ENCODE measurements at places on chromosomes 6 and 20.

DNA sequence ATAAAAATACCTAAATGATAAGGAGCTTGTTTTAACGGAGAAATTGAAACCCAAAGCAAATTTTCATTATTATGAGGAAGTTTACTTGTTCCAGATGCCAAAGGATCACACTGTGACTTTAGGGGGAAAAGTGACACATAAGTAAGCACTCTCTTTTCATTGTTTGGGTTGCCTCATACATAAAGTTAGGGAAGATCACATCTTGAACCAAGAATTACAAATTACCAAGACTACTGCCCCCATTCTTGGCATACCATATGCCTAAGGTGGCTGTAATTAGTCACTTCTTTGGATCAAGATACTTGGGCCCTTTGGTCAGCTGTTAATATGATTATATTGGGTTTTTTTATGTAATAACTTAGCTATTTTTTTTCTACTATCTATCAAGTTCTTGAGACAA is 269.0 kb downstream of the COL12A1 start:
- DNase-seq, result peak; percentile 78

- no peak for DNase-seq
Observed at GRCh38 chr20:59817406-59817805, 116.0 kb downstream of the SYCP2 start.

- no peak for DNase-seq
Observed at GRCh38 chr6:56709650-56710049, 67.0 kb upstream of the DST start.

DNA sequence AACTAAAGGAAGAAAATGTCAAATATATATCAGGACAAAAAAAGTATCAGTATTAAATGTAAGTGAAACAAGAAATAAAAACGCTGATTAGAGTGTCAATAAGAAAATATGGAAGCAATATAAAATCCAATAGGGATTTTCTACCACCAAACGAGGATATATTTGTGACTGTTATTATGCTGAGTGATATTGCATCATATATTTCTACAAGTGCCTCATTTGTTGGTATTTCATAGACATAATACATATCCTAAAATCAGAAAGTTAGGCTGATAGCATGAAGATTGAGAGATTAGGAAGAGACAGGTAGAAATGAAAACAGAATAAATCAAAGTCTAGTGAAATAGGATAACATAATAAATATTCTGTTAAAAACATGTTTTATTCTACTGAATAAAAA is 429.2 kb upstream of the IRAK1BP1 start:
- DNase-seq, result no peak

GRCh38 chr6:119479860-119480655 is 130.5 kb upstream of the MAN1A1 start:
- DNase-seq, result no peak

DNA sequence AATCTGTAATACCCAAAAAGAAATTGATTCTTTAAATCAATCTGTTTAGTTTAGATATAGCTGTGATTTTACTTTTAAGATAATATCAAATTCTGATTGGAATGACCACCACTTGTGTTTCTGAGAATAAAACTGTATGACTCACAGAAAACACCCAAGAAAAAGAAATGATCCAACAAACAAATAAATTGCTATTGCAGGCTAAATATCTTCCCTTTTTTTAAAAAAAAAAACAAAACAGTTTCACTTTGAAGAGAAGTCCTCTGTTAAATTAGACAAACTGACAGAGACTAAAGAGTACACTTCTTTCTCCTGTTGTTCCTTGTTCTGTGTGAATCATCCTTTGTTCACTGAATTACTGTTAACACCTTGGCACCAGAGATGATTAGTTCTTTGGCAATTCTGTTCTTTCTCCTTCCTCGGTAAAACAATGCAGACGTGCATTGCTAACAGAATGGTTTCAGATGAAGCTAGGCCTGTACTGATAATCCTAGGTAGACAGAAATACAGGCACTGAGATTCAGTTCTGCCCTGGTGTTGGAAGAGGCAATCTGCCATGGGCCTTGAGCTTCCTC is 895.2 kb upstream of the CITED2 start:
- DNase-seq, result peak; percentile 36

GRCh38 chr6:31898383-31899011 is 999 bp upstream of the EHMT2 start:
- peak; percentile 78 for DNase-seq

- DNase-seq, result no peak
Observed at GRCh38 chr6:168601546-168601945, 160.6 kb downstream of the SMOC2 start.

- peak; percentile 53 for DNase-seq
Observed at GRCh38 chr6:29651413-29652197, 5.3 kb upstream of the MOG start.

DNA sequence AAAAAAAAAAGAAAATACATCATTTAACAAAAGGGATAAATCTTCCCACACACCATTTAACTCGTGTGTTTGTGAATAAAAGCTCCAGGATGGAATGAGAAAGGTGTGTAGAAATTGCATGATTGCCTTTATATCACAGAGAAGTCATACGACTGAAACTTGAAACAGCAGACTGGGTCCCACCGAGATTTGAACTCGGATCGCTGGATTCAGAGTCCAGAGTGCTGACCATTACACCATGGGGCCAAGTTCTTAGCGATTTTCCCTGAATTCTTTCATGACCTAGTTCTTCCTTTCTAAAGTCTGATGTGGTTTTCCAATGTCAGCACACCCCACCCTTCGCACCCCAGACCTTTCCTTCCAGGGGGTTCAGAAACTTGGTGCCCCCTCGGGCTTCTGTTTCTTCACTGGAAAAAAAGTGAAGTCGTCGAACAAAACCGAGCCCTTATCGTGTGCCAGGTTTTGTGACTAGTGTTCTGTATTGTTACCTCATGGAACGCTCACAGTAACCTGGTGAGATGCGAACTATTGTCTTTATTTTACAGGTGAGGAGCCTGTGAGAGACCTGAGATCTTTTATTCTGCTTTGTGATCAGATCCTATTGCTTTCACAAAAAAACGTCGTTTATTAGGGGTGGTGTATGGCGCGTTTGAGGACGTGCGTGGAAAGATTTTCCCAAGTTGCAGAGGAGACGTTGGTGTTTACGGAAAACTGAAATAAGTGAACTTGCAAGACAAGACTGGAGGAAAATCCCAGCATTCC is 120.8 kb downstream of the OR2B2 start:
- peak; percentile 82 for DNase-seq

- DNase-seq, result no peak
Observed at GRCh38 chr20:32536851-32537656, 48.1 kb downstream of the NOL4L start.

DNA sequence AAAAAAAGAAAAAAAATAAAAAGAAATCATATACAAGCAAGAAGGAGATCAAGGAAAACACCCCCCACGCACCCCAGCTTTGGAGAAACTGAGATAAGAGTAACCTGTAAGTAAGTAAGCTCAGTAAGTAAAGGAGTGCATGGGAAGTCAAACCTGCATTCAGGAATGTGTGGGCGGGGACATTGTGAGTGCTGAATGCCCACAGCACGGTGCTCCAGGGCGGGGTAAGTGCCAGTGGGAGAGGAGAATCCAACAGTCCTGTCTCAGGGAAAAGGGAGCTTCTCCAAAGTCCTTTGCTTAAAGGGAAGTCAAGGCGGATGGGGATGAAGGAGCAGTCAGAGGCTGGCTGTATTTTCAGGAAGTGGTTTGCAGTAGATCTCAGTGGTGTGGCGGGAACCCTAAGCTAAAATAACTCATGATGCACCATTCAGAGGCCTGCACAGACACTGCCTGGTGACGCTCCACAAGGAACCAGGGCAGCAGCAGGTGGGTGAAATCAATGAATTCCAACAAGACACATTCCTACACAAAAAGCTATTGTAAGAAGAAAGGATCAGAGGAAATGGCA is 368.0 kb downstream of the QKI start:
- DNase-seq, result no peak

- peak; percentile 94 for DNase-seq
Observed at GRCh38 chr6:24330137-24330732, 27.6 kb downstream of the DCDC2 start.

GRCh38 chr6:116847227-116847626 is 18.3 kb upstream of the GPRC6A start:
- DNase-seq, result peak; percentile 22

DNA sequence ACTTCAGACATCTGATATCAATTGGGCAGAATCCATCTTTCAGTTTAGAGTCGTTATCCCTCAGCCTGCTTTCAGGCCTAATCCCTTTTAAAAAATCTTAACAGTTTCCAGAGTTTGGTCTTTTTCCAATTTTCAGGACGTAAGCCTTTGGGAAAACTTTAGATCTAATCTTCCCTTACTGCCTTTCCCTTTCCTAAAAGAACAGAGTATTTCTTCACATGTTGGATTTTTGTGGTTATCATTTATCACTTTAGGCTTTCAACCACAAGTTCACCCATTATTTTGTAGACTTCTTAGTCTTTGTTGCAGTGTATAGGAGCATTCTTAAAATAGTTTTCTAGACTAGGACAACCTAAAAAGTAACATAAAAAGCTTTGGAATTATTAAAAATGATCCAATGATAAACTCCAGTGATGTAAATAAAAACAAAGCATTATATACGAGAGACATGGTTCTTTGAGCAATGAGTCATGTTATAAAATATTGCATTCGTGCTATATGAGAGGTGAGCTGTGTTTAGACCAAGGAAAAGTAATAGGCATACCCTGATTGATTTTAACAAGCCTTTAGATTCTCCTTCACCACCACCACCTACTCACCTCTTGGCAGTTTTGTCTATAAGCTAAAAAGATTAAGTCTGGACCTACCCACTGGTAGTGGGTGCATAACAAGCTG is 90.4 kb upstream of the MCHR2 start:
- DNase-seq, result peak; percentile 71

- no peak for DNase-seq
Observed at GRCh38 chr6:158373214-158373613, 60.9 kb downstream of the TULP4 start.

All from M059J (cell line).